NCI-H187 treated with DMSO at 0.1 percent for 48 hours (cell line): ENCODE measurements at places on chromosomes 3 and 15.

- no peak for DNase-seq
These were observed 37.2 kb downstream of the IL20RB start for GRCh38 chr3:136994772-136995516.

DNA sequence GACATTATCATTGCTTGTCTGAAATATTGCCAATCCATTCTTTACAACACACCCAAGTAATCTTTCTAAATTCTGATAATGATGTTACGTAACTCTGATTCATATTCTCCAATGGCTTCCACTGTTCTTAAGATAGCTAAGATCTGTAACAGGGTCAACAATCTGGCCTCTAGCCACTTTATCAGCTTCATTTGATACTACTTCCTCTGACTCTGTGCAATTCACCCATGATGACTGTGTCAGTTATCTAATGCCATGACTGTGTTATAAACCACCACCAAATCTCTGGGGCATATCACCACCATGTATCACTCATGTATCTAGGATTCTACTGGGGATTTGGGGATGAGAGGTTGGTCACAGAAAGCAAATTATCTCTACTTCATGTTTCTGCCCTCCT, 44.0 kb downstream of the CD200 start:
- DNase-seq = no peak

GRCh38 chr3:100634493-100635272, 25.3 kb downstream of the ADGRG7 start:
- DNase-seq = no peak

DNA sequence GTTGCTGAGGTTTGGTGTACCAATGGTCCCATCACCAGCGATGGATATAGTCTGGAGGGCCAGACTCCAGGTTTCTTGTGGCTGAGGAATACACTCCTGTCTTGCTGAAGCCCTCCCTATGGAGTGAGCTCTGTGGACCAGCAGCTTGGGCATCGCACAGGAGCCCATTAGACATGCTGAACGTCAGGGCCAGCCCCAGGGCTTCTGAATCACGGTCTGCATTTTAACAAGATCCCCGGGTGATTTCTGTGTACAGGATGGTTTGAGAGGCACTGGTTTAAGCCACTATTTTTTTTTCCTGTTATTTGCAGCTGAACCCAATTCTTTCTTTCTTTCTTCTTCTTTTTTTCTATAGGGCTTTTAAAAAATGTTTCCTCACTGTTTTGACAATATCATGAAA, 69.5 kb upstream of the XCR1 start:
- DNase-seq = no peak

GRCh38 chr3:58884453-58884852, 165.4 kb downstream of the CFAP20DC start:
- DNase-seq = no peak

DNA sequence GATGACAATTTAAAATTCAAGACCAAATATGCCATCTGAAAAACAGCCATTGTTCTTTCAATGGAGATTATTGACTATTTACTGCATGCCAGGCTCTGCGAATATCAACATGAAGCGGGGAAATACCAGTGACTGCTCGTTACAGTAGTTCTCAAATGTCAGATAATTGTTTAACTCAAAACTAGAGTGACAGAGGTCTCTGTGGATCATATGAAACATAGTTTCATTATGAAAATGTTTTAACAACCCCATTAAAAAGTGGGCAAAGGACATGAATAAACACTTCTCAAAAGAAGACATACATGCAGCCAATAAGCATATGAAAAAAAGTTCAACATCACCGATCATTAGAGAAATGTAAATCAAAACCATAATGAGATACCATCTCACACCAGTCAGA, 50.0 kb upstream of the GPR149 start:
- DNase-seq = no peak

DNA sequence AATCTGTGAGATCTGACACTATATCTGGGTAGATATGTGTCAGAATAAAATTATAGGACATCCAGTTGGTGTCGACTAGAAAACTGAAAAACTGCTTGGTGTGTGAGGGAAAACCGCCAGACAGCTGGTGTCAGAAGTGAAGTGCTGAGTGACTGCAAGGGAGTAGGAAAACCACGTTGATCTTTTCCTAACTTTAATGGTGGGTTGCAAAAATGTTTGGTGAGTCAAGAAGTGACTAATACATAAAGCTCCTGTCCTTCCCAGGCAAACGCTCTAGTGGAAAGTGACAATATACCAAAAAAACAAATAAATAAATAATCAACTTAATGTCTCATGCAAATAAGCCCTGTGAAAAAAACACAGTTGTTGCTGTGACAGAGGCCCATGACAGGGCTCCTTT, 7.3 kb upstream of the CD96 start:
- no peak for DNase-seq

DNA sequence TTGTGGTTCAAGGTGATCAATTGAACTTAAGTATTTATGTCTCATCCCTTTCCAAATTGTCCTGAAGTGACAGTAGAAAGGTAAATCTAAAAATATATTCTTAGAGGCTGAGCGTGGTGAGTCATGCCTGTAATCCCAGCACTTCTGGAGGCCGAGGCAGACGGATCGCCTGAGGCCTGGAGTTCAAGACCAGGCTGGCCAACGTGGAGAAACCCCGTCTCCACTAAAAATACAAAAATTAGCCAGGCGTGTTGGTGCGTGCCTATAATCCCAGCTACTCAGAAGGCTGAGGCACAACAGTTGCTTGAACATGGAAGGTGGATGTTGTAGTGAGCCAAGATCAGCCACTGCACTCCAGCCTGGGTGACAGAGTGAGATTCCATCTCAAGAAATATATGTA, 226.6 kb downstream of the DPH6 start:
- no peak for DNase-seq

GRCh38 chr3:159301961-159302360, 500.1 kb downstream of the MFSD1 start:
- DNase-seq = no peak

DNA sequence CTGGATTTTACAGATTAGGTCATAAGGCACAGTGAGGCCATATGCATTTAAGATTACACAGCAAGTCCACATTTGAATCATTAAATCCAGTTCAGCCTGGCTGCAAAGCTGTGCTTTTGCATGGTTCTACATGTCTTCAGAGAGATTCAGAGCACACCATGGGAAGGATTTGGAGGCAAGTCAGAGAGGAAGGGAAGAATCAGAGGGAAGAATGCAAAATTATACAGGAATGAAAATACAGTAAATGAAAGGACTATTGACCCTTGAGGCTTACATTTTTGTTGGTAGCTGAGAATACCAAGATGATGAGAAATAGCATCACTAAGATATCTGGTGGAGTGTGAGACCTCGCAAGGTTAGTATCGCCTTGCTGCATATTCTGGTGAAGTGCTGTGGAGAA, 13.9 kb downstream of the FILIP1L start:
- DNase-seq = no peak

DNA sequence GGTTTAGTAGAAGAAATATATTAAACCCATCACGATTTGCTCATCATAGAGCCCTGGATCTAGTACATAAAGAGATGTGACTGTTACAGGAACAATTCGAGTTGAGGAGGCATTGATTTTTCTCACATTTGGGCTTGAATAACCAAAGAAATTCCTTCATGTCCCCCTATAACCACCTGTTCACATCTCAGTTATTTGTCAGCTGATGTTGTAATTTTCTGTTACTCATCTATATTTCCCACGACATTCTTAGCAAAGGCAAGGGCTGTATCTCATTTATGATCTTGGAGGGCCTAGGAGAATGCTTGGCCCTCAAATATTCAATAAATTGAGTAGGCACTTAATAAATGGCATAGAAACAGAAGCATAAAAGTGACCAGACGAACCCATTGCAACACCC, 36.4 kb upstream of the GYG1 start:
- DNase-seq = no peak

GRCh38 chr3:61897848-61898247, 336.5 kb downstream of the PTPRG start:
- DNase-seq = no peak

DNA sequence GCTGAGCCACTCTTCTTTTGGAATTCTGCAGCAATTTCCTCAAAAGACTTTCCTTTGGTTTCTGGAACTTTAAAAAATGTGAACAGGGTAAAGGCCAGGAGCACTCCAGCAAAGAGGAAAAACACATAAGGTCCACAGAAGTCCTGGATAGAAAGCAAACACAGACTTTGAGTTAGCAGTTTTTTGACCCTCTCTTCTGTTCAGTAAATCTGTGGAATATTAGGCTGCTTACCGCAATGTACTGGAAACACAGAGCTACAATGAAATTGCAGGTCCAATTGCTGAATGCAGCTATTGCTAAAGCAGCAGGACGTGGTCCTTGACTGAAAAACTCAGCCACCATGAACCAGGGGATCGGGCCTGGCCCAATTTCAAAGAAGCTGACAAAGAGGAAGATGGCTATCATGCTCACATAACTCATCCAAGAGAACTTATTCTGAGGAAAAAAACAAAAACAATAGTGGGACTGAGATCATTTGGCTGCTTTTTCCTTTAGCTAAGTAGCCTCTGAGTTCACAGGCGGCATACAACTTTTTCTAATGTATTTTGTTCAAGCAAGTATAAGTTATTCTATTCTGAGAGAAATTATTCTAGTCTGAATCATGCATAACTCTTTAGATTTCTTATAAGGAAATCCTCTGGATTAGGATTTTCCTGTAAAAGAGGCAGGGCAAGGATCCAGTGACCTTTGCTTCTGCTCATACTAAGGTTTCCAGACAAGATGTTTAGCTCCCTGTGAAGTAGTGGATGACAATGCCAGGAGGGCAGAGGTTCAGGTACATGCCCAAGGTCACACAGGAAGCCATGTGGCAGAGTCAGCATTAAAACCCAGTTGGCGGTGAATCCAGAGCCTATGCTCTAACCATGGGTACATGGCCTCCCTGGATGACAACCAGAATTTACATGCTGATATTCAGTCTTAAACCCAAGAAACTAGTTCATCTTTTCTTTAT, 28.3 kb downstream of the SLC2A2 start:
- no peak for DNase-seq

GRCh38 chr15:92582206-92582605, 73.4 kb downstream of the FAM174B start:
- no peak for DNase-seq

DNA sequence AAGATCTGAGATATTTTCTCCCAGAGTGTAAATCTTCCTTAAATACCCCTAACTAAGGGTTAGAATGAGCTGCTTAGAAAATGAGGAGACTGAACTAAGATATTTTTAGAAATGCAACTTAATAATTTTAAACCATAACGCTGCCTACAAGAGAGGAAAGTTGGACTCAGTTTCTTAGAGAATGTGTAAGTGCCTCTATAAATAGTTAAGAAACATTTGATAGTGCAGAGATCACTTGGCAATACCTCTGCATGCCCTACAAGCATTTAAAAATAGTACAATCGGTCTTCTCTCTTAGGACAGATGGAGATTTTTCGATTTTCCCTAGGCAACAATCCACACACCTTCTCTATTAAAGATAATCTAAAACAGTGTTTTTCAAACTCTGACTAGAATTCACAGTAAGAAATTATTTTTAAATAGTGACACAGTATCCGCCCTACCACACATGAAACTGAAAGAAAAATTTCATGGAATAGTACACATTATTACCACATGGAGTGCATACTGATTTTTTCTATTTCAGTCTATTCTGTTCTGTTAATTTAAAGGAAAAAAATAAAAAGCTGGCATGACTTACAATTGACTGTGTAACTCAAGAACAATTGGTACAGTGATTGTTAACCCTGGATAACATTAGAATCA, 83.2 kb downstream of the GADL1 start:
- DNase-seq = no peak

- DNase-seq = no peak
These were observed 62.6 kb upstream of the VGLL3 start for GRCh38 chr3:87053553-87053952.

- no peak for DNase-seq
These were observed 547.1 kb downstream of the FHIT start for GRCh38 chr3:60703956-60704736.

GRCh38 chr3:189394599-189395121, 222.9 kb downstream of the TPRG1 start:
- DNase-seq = no peak
